ENCODE measurements at places on chromosomes 12 and 14.

DNA sequence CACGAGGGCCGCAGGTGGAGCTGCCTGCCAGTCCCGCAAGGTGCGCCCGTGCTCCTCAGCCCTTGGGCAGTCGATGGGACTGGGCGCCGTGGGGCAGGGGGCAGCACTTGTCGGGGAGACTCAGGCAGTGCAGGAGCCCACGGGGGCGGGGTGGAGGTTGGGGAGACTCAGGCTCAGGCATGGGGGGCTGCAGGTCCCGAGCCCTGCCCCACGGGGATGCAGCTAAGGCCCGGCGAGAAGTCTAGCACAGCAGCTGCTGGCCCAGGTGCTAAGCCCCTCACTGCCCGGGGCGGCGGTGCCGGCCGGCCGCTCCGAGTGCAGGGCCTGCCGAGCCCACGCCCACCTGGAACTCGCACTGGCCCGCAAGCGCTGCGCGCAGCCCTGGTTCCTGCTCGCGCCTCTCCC, 39.2 kb upstream of the P2RX7 start:
- no peak for DNase-seq

- DNase-seq: no peak
These were observed 56.4 kb downstream of the UBR7 start for GRCh38 chr14:93263416-93263815.

GRCh38 chr14:64059454-64060198, 206.8 kb downstream of the SYNE2 start:
- no peak for DNase-seq

GRCh38 chr12:115001571-115002180, 317.7 kb upstream of the TBX3 start:
- DNase-seq: no peak

GRCh38 chr12:49917788-49918173, 14.1 kb upstream of the FAIM2 start:
- DNase-seq: no peak

- no peak for DNase-seq
These were observed 1.4 kb downstream of the C1RL start for GRCh38 chr12:7107636-7108002.

- DNase-seq: no peak
These were observed at the start of gene MIA2 for GRCh38 chr14:39233680-39234326. Gene MIA2, plus strand, starts transcription at chr14:39233915. Its CDS starts 200 bp downstream, at chr14:39234115.

DNA sequence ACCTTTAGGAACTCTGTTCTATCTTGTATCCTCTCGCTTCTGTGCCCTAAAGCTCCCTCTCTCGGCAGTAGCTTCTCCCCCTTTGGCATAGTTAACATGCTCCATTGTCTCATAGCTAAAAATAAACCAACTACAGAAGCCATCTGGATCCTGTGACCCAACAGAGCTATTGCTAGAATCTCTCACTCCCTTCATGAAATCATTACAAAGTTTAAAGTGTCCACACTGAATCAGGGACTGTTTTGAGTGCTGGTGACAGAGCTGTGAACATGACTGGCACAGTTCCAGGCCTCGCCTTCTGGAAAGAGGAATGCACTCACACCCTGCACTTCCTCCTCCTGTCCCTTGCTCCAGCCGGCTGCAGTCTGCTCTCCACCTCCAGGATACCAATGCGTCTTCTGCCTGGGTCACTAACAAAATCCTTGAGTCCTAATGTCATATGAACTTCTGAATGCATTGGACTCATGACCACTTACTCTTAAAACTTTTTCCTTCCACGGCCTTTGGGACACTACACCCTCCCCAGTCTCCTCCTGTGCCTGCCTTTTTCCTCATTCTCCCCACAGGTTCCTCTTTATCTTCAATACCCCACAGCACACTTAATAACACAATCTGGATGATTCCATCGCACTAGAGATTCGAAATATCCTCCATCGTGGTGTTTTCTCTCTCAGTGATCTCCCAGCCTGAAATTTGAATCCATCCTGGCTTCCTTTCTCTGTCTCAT, 13.2 kb downstream of the PLBD1 start:
- no peak for DNase-seq

DNA sequence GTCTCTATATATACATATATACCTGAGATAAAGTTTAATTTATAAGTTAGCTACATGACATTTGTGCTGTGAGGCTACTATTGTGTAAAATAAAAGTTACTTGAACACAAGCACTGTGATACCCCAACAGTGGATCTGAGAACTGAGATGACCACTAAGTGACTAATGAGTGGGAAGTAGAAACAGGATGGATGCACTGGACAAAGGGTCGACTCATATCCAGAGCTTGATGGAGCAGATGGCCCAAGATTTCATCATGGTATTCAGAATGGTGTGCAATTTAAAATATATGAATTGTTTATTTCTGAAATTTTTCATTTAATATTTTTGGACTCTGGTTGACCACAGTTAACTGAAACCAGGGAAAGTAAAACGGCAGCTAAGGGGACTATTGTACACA, 908.6 kb upstream of the MDGA2 start:
- DNase-seq: no peak

- DNase-seq: no peak
These were observed 53.3 kb downstream of the BCAT1 start for GRCh38 chr12:24895612-24896011.

DNA sequence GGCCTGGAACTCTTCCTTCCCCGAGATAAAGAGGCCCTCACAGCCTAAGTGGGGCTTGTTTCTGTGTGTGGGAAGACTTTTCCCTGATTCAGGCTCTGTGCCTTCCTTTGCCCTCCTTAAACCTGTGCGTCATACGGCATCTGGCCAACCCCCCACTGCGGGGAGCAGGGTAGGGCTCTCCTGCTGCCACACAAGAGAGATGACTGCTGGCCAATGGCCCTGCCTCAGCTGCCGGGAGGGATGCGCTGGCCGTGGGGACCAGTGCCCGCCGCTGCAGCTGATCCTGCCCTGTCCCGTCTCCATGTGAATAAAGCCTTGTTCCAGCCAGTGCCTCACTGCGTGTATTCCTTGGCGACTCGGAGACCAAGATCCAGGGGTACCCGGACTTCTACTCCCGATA, 42.5 kb upstream of the BEGAIN start:
- DNase-seq: no peak

- DNase-seq: no peak
These were observed 15.5 kb upstream of the ETV6 start for GRCh38 chr12:11633968-11634367.

DNA sequence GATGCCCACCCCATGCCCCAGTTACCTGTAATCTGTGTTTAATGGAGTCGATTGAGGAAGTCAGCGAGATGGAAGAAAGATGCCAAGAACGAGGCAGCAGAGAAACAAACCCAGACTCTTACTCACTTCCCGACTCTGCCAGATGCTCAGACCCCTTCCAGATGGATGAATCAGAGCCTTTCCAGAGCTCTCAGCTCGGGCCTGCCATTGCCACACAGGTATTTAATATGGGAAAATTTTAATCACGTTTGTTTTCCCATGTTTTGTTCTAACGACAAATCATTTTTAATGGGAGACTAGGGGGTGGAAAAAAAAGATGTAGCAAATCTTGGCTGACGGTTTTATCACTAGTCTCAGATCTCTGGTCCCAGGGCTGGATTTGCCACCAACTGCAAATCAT, 72.5 kb upstream of the SRRM4 start:
- DNase-seq: no peak

DNA sequence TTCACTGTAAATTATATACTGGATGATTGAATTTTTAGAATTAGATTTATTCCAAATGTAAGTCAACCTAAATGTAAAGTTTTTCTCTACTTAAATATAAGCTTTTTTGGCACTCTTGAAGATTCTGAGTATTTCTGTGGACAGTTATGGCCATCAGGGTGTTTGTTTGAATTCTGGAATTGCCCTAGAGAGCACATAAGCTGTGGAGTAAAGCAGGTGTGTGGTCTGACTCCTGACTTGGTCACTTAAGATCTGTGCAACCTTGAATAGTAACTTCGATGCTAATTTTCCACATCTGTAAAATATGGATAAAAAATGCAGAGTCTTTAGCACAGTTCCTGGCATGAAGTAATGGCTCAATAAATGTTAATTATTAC, 64.4 kb downstream of the FUT8 start:
- DNase-seq: no peak

DNA sequence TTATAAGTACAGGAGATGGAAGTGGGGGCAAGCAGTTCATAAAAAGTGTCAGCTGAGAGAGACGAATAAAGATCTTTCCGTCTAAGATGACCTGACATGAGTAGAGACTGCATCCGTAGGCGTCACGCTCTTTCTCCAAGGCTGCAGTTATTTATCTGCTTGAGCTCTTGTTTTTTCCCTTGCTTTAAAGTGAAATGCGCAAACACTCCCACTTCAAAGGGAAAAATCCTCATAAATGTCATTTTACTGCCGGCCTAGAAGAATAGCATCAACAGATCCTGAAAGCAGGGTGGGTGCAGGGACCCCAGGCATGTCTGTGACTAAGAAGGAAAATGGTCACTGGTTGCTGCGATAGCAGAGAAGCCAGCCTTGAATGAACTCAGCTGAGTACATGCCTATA, 647.4 kb downstream of the MED13L start:
- DNase-seq: no peak

DNA sequence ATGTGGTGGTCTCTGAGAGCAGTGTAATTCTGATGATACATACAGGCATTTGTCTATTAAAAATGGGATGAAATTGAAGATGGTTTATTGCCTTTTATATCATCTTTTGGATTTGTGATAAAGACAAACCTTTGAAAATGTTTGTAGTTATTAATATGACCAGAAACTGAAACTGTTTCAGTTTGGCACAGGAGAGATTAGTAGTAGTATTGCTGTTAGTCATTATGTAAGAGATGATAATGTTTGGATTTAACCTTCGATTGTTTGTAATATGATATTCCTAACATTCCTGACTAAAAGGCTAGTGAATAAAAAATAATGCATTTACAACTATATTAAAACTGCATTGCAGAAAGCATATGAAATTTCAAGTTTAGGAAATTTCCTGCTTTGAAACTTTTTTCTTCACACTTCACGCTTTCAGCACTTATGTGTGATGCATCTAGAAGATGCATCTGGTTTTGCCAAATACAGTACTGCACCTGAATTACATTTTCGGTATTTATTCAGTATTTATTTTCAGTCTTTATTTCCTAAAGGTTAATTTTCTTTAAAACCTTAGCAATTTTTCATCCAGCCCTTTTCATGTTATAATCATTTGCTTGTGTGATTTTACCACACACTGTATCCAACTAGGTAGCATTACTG, 25.5 kb downstream of the ADIPOR2 start:
- DNase-seq: no peak

DNA sequence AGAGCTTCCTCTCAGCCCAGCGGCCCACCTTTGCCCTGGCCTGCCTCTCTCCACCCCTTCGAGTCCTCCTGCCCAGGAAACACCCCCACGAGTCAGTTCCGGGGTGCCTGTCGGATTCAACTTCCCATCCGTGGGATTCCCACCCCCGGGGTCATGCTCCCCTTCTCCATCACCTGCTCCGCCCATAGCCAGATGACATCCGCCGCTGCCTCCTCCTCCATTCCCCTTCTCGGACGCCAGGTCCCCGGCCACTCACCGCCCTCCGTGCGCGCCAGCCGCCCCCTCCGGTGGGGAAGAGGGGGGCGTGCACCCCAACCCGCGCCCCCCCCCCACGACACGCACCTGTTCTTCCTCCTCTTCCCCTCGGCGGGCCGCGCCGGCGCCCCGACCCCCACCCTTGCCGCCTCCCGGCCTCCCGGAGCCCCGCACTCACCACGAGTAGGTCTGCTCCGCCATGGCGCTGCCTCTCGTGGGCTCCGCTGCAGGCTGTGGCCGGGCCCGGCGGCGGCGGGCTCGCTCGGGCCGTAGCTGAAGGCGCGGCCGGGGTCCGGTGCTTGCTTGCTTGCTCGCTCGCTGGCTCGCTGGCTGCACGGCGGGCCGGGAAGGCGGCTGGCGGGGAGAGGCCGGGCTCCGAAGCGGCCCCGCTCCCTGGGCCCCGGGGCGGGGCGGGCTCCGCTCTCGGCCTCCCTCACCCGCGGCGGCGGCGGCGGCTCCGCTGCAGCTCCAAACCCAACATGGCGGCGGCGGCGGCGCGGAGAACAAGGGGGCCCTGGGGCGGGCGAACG, 554 bp downstream of the SPPL3 start:
- DNase-seq: peak; percentile 71

GRCh38 chr12:96077081-96077480, 41.7 kb upstream of the LTA4H start:
- no peak for DNase-seq

DNA sequence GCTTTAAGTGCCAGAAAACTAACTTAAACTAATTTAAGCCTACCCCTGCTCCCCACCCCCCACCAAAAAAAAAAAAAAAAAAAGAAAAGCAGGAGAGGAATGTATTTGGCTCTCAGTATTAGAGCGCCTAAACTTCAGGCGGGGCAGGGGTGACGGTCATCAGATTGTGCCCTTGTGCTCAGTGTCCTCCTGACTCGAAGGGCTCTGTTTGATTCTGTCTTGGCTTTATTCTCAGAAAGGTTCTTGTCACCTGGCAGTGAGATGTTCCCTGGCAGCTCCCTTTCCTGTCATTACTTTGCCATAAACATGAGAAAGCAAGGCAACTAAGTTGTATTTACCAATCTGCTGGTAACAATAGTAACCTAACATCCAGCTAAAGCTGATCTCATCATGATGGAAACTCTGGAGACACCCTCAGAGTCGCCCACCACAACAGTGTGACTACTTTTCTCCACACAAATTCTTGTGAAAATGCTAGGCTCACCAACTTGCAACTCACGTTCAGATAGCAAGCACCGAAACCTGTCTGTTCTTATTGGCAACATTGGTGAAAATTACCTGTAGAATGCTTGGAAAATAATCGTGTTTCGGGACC, 39.0 kb upstream of the WNK1 start:
- no peak for DNase-seq

DNA sequence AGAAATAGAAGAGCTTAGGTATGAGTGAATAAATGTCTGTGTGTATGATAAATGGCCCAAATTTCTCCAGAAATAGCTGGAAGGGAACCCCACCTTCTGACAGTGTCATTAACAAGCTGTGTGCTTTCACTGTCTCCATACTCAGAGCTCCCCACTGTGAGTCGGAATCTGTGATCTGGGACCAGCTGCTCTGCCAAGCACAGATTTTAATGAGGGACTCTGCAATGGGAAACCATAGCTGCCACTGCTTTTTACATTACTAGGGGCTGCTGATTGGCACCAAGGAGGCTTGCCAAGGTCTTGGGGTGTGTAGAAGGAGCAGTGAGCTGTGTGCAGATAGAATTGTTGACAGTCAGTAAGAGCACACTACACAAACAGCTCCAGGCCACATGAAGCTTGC, 244.2 kb upstream of the CCDC196 start:
- no peak for DNase-seq

DNA sequence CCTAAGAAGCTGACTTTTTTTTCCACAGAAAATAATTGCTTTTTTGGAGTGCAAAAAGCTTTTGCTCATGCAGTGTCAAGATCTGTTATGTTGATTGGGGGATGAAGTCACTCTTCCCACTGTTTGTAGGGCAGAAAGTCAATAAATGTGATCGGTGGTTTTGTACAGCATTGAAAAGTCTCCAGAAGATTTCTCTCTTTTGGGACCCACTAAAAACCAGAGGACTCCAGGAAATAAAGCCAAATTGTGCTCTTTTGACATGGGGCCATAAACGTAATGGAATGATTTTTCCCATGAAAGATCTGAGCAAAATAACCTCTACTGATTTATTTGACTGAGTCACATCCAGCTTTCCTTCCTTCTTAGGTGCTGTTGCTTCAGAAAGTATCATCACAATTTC, 122.5 kb downstream of the SNAPC1 start:
- DNase-seq: no peak

Measured in naive thymus-derived CD8-positive, alpha-beta T cell (primary cell).